ENCODE measurements at places on chromosomes 4 and X. TPM values are rescaled to one million over a fixed set of nuclear protein-coding genes. Genes with fewer than 3 reads are reported as not detected.

DNA sequence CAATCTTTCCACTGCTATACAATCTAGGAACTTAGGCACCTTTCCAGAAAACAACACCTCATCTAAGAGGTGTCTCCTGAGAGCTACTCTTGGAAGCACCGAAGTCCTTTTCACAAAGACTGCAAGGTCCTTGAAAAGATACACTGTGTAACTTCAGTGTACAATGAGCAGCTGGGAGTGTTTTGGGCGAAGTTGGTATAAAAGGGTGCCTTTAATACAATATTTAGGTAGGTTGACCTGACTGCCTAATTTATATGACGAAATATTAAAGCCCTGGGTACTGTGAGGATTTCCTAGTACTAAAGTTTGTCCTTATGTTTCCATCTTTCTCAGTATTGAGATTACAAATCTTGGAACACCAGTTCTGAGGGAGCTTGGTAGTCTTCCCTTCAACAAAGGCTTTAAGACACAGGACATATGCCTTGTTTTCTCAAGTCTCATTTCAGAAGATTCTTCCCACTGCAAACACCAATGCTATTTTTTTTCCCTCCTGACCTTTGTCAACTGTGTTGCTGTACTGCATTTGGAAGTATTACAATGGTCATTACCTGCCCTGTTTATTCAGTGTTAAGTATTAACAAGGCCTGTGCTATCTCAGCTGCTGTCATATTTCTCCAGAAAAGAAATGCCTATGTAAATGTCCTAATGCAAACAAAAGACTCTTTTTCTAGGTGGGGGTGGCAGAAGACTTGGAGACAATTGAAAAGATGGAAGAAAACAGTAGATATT is 134.2 kb downstream of the MAML3 start:
- no peak for DNase-seq
- H3K27ac ChIP-seq: no peak overlapping the region
- no peaks in the 10 kb centered on the region for H3K27me3 ChIP-seq
- H3K4me3 ChIP-seq: no peak overlapping the region
- H3K4me1 ChIP-seq: no peaks in the 10 kb centered on the region
- H3K36me3 ChIP-seq: no peaks in the 10 kb centered on the region

DNA sequence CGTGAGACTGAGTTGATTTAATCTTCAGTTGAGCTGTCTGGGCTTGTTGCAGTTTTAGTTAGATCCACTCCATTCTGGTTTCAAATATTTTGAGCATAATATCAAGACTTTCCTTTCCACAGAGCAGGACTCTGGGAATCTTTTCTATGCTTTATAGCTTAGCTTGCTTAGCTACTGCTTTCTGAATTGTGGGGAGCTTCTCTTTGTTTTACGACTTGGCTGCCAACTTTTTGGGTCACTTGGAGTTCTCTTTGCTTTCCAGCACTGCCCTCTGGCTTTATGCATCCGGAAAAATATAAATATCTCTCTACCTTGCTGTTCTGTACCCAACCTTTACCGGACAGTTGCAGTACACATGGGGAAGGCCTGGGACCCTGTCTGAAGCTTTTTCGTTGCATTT is 292.1 kb downstream of the STIM2 start:
- H3K4me1 ChIP-seq: no peaks in the 10 kb centered on the region
- no peak overlapping the region for H3K27ac ChIP-seq
- H3K36me3 ChIP-seq: no peaks in the 10 kb centered on the region

DNA sequence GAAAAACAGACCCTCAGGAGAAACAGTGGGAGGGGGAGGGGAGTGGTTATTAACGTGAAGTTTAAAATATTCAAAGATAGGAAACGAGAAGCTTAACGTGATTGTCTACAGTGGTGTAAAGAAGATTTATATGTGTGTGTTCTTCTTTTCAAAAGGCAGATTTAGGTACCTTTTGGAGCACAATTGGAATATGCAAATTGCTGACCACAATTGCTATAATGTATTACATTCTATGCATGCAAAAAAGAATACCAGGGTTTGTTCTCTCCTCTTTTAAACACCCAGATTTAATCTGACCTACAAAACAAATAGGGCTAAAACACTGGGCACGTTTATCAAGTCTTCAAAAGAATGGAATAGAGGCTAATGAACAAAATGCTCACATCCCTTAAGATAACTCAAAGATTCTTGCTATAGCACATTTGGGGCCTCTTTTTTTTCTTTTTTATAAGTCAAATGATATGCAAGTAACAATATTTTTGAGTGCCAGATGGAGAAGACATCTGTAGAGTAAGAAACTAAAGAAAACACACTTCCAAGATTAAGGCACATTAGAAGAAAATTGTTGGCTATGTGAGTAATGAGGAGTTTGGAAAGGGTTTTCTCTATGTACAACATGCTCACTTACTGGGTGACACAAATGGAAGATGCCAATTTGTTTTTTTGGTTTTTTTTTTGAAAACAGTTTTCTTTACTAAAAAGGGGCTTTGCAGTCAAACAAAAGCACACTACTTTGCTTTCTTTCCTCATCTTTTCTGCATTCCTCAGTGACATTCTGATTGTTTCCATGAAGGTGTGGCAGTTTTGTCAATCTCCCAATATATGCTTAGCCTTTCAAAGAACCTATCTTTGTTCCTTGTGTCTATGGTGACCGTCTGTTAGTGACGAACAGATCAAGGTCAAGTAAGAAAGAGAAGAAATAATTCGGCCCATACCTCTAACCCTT is 240.3 kb downstream of the PALLD start:
- peaks cover 22% of the 10 kb centered on the region for H3K4me1 ChIP-seq
- no peaks in the 10 kb centered on the region for H3K36me3 ChIP-seq
- H3K27me3 ChIP-seq: no peaks in the 10 kb centered on the region
- peak overlapping the region; percentile 10 for H3K27ac ChIP-seq
- DNase-seq: no peak

DNA sequence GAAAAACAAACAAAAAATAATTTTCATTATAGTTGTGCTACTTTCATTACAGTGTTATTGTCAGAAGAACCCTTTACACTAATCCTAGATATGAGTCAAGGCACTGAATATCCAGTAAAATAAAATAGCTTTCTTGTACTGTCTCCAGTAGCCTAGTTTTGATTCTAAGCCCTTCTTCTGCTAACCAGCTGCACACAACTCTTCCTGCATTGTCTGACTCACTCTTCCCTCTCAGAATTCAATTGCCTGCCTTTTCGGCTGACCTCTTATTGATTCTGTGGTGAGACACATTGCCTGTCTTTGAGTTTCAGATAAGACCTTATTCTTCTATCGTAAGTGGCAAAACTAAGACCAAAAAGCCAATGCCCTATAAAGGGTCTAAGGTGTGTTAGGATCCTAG is 26.7 kb upstream of the PCDH18 start:
- H3K27ac ChIP-seq: no peak overlapping the region
- H3K4me3 ChIP-seq: no peak overlapping the region

DNA sequence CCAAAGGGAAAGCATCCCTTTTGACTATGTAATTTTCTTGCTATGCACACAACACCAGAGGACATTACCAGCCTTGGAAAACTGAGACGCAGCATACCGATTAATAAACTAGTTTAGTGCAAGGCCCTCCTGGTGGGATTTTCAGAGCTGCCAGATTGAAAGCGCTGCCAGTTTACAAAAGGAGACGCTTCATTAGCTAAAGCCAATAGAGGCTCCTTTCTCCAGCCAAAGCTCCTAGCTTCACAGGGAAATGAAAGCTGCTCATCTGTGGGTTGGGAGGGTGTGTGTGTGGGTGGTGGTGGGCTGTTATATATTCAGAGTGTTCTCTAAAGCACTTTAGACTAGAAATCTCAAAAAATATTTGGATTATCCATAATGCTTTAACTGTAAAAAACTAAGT is 32.4 kb downstream of the SPANXN4 start:
- H3K27me3 ChIP-seq: no peaks in the 10 kb centered on the region
- H3K4me1 ChIP-seq: no peaks in the 10 kb centered on the region
- no peak overlapping the region for H3K4me3 ChIP-seq
- no peaks in the 10 kb centered on the region for H3K36me3 ChIP-seq
- no peak overlapping the region for H3K27ac ChIP-seq

GPAT3 gene
- 1.1 TPM for polyA plus RNA-seq

DNA sequence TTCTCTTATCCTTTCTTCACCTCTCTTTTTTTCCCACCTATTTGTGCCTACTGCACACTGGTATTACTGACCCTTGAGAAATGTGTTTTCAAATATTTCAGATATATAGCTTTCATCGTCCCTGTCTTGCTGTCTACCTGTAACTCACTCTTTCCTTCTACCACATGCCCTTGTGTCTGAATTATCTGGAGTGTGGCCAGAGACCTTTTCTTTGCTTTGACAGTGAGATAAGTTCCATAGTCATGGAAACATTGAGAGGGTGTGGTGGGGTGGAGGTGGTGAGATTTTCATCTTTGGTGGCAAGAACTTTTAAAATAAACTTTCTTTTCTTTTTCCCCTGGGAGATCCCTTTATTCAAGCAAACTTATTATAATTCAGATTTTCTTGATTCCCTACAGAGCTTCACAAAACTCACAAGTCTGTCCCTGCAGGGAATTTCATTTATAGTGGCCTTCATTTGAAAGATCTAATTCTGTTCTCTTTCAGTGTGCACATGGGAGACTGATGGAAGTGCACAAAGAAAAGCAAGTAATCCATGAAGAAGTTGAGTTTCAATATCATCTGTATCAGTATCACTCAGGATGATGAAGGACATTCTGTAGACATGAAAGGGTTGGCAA is 95.7 kb downstream of the SH2D1A start:
- no peaks in the 10 kb centered on the region for H3K4me1 ChIP-seq
- H3K4me3 ChIP-seq: no peak overlapping the region
- no peak overlapping the region for H3K27ac ChIP-seq
- no peaks in the 10 kb centered on the region for H3K27me3 ChIP-seq

DNA sequence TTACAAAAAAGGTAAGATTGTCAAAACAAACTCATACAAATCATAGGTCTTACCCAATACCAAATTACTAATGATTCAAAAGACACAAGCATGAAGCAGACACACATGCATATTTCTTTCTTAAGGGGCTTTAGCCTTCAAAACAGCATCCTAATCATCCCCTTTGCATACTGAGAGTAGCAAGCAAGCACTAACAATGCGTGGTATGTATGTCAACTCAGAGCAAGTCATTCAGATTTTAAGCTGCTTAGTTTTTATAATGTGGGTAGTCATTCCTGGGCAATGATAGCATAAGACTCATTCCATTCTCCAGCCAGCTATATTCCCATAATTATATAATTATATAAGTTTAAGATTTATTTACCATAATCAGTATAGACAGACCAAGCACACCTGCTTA is 219.6 kb downstream of the DKK2 start:
- H3K27me3 ChIP-seq: no peaks in the 10 kb centered on the region
- H3K4me1 ChIP-seq: no peaks in the 10 kb centered on the region
- DNase-seq: no peak
- H3K4me3 ChIP-seq: no peak overlapping the region

DNA sequence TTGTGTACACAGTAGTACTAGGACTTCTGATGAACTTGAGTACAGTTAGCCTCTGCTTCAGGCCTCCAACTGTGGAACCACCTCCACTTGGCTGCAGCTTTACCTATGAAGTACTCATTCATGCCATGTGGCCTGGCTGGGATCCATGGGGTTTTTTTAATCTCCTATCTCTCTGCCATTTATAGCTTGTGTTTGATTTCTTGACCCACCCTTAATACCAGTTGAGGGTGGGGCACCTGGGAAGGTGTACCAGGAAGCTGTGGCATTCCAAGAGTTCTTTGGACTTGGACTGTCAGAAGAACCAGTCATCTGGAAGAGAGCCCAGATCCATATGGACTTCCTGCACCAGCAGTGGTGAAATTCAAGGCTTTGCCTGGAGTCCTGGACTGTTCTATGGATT is 230.1 kb downstream of the SHROOM3 start:
- no peaks in the 10 kb centered on the region for H3K27me3 ChIP-seq
- no peaks in the 10 kb centered on the region for H3K4me1 ChIP-seq
- H3K27ac ChIP-seq: no peak overlapping the region
- DNase-seq: no peak

DNA sequence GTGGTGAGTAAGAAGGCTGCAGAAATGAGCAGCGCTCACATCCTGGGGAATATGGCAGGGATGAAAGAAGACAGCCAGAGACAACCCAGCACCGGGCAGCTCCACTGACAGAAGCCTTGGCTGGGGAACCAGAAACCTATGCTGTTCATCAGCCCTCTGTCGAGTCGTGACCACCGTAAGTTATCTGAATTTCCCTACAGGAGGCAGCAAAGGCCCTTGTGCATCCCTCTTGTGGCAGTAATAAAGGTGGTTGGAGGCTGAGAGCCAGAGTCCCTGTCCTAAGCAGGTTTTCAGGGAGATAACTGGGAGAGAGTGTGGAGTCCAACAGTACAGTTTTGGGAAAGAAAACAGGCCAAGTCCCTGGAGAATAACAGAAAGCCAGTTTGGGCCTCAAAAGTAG is 194.0 kb upstream of the BOD1L1 start:
- no peaks in the 10 kb centered on the region for H3K27me3 ChIP-seq
- H3K27ac ChIP-seq: no peak overlapping the region
- no peaks in the 10 kb centered on the region for H3K36me3 ChIP-seq
- no peak for DNase-seq
- no peak overlapping the region for H3K4me3 ChIP-seq

DNA sequence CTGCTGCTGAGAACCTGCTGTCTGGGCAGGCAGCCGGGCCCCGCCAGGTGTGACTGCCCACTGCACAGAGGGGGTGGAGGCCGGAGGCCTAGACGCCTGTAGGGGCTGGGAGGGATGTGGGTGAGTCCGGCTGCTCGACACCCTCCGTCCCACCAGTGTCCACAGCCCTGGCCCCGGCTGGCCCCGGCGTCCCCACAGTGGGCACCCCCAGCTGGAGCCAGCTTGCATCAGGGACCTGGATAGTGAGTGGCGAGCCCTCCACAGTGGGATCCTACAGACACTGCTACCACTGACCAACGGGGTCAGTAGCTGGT is 34.7 kb upstream of the SPON2 start:
- H3K27ac ChIP-seq: no peak overlapping the region
- H3K4me3 ChIP-seq: no peak overlapping the region
- DNase-seq: no peak

TTC29 gene
- 0.08 TPM for polyA plus RNA-seq

- H3K36me3 ChIP-seq: no peaks in the 10 kb centered on the region
- no peaks in the 10 kb centered on the region for H3K27me3 ChIP-seq
- peak overlapping the region; percentile 84 for H3K27ac ChIP-seq
- peak overlapping the region; percentile 54 for H3K4me3 ChIP-seq
- H3K4me1 ChIP-seq: no peaks in the 10 kb centered on the region
These were observed 6.6 kb downstream of the TIMM17B start for GRCh38 chrX:48890934-48891401.
